ENCODE measurements at places on chromosomes 5 and 9.
A peak's percentile ranks its signal among the peaks of the same experiment; 100 is the strongest.

DNA sequence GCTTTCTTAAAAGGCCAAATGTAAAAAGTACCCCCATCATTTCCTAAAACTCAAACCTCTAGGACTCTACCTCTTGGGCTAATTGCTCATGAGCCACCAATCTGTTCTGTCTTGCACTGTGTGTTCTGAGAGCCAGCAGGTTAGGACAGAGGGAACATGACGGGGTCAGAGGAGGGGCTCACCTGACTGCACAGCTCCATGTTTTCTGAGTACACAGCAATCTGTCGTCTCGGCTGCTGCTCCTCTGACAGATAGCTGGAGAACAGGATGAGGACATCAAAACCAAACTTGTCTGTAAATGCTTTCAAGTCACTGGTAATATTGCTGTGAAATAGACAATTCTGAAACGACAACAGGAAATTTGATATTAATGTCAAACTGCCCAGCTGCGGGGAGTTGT, 50.9 kb upstream of the PCA3 start:
- DNase-seq, result peak; percentile 13

- DNase-seq, result no peak
Observed at GRCh38 chr5:31434898-31435297, 97.0 kb downstream of the DROSHA start.

DNA sequence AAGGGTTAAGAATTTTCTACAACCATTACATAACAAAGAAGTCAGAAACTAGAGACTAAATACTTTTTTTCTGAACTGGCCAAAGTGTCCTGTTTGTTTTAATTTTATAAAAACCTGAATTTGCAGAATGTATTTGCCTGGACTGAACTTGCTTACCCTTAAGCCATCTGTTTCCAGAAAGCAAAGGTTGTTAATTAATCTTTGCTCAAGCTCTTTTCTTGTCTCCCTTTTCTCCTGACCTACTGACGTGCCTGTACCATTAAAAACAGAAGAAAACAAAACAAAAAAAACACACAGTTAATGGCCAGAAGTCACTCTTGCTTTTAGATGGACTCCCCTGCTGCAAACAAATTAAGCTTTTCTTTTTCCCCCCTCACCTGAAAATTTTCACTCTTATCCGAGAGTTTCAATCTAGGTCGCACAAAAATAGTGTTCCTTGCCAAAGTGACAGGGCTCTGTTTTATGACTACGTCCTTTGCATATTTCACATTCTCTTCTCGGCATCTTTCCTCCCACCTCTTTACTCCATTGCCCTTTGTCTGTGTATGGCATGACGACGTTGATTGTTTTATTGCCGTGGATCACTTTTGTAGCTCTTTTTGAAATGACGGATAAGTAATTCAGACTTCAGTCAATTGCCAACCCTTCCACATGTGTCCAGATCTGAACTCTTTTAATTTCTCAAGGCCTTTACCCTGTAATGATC, 333.8 kb upstream of the GRIN3A start:
- DNase-seq, result no peak

- peak; percentile 26 for DNase-seq
Observed at GRCh38 chr5:167861129-167861927, 430.1 kb upstream of the WWC1 start.

GRCh38 chr5:143033535-143034250, 263.5 kb downstream of the ARHGAP26 start:
- no peak for DNase-seq

All from NCI-H1417 (cell line).